ENCODE measurements at places on chromosomes 1 and 21.

GRCh38 chr1:30683699-30684098 is 39.7 kb downstream of the MATN1 start:
- DNase-seq = peak; percentile 7

DNA sequence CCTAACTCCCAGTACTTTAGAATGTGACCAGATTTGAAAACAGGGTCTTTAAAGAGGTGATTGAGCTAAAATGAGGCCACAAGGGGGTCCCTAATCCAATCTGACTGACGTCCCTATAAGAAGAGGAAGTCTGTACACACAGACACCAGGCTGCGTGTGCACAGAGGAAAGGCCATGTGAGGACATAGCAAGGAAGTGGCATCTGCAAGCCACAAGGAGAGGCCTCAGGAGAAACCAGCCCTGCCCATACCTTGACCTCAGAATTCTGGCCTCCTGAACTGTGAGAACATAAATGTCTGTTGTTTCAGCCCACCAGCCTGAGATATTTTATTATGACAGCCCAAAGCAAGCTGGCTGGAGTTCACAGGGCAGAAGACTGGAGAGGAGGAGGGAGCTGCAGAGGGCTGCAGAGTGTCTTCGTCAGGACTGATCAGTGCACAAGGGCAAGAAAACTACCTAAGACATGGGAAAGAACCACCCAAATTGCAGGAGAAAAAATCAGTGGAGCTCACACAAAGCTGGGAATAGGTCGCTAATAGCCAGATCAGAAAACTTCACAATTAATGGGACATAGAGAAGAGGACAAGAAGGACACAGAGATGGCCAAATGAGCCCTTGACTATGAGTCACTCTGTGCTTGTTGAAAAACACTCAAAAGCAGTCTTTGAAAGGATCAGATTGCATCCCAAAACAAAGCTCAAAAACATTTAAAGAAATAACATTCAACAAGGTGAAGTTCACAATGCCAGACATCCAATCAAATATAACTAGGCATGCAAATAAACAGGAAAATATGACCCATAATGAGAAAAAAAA is 14.1 kb upstream of the WNT9A start:
- DNase-seq = no peak

DNA sequence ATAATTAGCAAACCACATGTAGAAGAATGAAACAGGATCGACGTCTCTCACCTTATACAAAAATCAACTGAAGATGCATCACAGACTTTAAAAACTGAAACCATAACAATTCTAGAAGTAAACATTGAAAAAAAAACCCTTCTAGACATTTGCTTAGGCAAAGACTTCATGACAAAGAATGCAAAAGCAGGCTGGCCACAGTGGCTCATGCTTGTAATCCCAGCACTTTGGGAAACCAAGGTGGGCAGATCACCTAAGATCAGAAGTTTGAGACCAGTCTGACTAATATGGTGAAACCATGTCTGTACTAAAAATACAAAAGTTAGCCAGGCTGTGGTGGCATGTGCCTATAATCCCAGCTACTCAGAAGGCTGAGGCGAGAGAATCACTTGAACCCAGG is 1351.7 kb downstream of the MRPL39 start:
- no peak for DNase-seq

- DNase-seq = no peak
Measured at GRCh38 chr21:44486302-44486701, 31.0 kb downstream of the LRRC3 start.

GRCh38 chr1:235127732-235128455 is 743 bp downstream of the TOMM20 start:
- no peak for DNase-seq

Measured in body of pancreas (tissue), 4 donors.